ENCODE measurements at places on chromosomes 1 and 21. TPM values are rescaled to one million over a fixed set of nuclear protein-coding genes. Genes with fewer than 3 reads are reported as not detected.

The OR2L5 gene
- not detected for total RNA-seq

The MAGOH gene
- 34.8 TPM for total RNA-seq

The UBAP2L gene
- 203 TPM for total RNA-seq

The CLIC6 gene
- 0.30 TPM for total RNA-seq

The NR0B2 gene
- total RNA-seq: not detected

The E2F2 gene
- not detected for total RNA-seq

DNA sequence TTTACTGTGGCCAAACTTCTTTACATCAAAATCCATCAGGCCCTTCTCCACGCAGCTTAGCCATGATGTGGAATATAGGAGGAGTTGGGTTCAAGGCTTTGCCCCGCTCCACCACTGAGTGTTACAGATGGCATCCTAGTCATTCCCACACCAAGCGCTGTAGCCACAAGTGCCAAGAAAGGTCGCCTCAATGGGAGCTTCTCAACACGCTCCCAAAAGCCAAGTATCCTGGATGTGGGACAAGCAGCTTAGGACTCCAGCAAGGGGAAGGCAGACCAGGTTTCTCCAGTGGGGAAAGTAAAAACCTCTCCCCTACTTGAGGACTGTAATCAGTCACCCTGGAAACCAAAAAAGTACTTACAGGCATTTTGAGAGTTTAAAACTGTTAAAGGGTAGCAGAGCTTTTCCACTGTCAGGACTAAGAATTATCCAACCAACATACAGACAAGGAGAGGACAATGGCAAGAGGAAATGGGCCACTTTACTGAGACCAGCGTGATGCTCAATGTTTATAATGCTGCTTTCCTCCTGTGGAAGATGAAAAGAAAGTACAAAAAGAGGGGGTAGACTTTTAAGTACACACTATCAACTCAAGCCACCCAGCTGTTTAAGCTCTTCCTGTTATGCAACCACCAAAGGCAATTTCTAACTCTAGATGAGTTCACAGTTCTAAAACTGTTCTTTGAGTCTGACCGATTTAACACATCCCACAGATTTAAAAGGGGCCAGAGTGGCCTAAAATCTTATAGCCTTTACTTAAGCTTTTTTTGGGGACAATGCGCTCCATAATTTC is 120.7 kb upstream of the KRTAP19-8 start:
- no peak for DNase-seq

- no peak for DNase-seq
Observed at GRCh38 chr1:230735447-230735846, 11.7 kb upstream of the CAPN9 start.

DNA sequence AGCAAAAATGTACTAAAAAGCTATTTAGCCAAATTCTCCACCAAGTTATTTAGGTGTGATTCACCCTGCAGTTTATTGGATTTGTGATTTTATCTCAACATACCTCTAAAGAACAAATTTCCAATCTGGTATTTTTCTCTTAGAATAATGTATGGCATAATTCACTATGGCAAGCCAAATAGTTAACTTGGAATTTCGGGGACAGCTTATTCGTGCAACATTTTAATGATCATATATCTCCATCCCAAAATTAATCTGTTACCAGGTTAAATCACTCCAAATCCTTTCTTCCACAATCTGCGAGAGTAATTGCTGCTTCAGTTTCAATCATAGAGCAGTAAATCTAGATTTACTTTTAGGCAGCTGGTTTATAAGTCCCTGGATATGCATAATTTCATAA is 53.4 kb downstream of the ERICH3 start:
- DNase-seq: no peak

- no peak for DNase-seq
Observed at GRCh38 chr21:44601596-44602462, 1.4 kb downstream of the KRTAP10-7 start.

- DNase-seq: peak; percentile 68
Observed at GRCh38 chr1:9905010-9905409, 5.1 kb downstream of the CTNNBIP1 start.

DNA sequence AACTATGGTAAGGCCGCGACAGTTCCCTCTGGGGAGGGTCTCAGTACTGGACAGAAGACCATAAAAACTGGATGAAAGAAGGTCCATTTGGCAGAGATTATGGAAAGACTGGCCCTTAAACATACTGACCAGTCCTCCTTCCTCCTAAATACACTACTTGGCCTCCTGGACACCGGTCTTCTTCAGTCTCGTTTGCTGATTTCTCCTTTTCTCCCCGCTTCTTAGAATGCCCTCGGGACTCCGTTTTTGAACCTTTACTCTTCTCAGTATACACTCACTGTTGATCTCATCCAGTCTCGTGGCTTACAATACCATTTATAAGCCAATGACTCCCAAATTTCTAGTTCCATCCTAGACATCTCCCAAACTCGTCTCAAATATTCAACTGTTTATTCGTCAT is 694 bp upstream of the MRPL9 start:
- no peak for DNase-seq

GRCh38 chr21:36663033-36663855 is 35.7 kb upstream of the SIM2 start:
- DNase-seq: no peak

DNA sequence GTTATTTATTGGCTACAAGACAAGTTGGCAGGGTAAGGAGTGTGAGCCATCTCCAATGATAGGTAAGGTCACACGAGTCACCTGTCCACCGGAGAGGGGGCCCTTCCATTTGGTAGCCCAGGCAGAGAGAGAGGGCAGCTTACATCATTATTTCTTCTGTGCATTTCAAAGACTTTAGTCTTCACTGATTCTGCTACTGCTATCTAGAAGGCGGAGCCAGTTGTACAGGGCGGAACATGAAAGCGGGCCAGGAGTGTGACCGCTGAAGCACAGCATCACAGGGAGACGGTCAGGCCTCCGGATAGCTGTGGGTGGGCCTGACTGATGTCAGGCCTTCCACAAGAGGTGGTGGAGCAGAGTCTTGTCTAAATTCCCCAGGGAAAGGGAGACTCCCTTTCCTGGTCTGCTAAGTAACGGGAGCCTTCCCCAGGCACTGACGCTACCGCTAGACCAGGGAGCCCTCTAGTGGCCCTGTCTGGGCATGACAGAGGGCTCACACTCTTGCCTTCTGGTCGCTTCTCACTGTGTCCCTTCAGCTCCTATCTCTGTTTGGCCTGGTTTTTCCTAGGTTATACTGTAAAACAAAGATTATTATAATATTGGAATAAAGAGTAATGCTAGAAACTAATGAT is 36.7 kb downstream of the ZNF695 start:
- no peak for DNase-seq

GRCh38 chr21:32132881-32133280 is 146.0 kb downstream of the MIS18A start:
- DNase-seq: no peak

All from astrocyte (in vitro differentiated cells and primary cell).